ENCODE measurements at places on chromosomes 4 and X.

DNA sequence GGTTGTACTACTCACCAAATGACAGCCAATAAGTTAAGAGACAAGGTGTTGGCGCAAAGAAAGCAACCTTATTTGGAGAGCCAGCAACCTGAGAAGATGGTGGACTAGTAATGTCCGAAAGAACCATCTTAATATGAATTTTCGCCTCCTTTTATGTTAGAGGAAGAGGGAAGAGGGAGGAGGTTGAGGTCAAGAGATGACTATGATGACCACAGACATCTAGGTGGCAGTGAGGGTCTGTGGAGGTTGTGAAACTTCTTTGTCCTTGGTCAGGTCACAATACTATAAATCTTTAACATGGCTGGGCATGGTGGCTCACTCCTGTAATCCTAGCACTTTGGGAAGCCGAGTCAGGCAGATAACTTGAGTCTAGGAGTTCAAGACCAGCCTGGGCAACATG, 15.4 kb downstream of the CDKL5 start:
- no peak for DNase-seq

DNA sequence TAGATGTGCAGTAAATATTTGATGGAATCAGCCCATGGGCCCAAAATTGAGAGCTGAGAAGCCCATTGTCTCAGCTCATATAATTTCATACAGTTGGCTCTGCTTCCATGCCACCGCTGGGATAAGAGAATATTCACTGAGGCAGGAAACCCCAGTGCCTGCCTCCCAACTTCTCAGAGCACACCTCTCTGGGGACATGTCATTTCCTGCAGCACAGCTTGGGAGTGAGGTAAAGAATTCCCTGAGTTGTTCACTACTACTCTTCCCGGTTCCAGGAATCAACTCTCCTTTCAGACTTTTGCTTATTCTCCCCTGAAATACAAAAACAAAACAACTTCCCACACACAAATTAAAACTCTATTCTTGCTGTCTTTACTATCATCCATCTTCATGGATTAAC, 389.3 kb downstream of the MAPK10 start:
- no peak for DNase-seq

GRCh38 chrX:123647244-123647643, 85.6 kb downstream of the THOC2 start:
- DNase-seq = no peak

DNA sequence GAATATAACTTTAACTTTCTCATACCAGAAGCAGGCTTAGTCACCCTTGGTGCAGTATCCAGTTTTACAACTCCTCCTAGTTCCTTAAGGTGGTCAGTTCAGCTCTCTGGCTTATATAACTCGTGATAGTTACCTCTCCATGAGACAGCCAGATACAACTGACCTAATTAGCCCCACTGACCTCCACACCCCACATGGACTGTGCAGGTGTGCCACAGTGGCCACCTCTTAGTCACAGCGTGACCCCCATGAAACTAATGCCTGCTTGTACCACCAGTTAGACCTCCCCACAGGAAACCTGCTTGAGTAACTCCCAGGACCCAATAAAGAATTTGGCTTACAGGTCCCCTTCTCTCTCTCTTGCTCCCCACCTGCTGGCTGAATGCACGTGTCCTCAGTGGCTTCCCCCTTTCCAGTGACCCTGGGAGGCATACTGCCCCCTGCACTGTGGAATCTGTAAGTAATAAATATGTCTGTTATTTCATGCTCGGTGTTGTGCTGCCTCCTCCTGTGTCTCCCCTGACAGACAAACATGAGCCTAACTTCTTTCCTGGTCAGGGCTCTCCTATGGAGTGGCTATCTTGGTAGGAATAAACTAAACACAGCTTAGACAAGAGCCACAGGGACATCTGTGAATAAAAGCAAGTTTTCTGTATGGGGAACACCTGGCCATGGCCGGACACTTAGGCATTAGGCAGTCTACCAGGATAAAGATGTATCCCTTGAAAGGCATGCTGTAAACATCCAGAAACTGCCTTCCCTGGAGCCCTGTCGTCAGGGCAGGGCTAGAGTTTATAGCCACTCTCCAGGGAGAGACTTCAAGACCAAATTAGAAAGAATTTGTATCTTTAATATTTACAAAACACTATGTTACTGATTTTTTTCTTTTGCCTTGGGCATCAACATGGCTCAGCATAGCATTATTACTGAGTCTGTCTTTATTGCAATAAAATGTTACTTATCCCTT, 209.7 kb upstream of the BOD1L1 start:
- no peak for DNase-seq

DNA sequence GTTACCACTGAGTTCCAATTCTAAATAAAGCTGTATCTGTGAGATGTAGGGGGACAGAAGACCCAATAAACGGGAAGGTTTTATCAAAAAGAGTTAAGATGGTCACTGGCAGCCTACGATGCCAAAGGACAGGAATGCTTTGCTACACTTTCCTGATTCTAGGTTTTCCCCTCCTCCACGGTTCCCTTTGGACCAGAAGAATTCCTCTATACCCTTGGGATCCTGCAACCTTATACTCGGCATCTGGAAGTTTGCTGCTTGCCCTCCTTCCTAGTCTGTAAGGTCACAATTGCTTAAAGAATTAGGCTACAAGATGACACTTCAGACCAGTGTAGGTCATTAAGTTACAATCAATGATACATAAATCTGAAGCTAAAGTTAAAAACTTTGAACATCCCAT, 64.3 kb downstream of the SCML2 start:
- no peak for DNase-seq

DNA sequence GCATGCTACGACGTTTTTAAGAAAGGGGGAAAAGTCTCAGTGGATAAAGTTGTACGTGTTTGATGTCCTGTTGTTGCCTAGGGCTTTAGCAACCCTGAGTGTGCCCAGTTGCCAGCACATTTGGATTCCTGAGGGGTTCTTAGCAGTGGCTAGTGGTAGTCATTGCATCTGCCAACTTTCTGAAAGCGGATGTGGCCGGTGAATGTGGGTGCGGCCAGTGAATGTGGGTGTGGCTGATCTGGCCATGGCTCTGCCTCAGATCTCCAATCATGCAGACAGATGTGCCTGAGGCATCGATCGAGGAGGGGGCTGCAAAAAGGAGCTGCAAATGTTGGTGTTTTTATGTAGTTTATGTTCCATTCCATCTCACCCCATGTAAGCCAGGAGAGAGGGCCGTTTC, 41.5 kb upstream of the FAT1 start:
- no peak for DNase-seq

GRCh38 chrX:140298960-140299825, 205.7 kb downstream of the SOX3 start:
- DNase-seq = no peak
